Right hindlimb (tissue), 1 donor: ENCODE measurements at places on chromosomes 12 and 14.

GRCh38 chr14:23023022-23023794 is 11.5 kb downstream of the PSMB5 start:
- no peak for DNase-seq

DNA sequence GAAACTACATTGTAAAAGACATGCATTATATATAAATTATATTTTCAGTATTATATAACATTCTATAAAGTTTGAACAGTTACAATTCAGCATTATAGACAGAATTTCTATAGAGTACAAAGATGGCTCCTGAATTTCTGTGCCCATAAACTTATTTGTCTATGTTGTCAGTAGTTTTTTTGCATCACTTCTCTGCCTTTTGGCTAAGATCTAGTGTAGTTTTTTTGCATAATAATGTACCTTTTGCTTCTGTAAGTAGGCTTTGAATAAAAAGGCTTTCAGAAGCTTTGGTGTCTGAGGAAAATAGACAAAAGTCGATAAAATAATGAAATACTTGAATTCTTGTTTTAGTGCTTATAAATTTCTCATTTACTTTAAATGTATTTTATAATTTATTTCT is 11.1 kb downstream of the DNAL1 start:
- no peak for DNase-seq

DNA sequence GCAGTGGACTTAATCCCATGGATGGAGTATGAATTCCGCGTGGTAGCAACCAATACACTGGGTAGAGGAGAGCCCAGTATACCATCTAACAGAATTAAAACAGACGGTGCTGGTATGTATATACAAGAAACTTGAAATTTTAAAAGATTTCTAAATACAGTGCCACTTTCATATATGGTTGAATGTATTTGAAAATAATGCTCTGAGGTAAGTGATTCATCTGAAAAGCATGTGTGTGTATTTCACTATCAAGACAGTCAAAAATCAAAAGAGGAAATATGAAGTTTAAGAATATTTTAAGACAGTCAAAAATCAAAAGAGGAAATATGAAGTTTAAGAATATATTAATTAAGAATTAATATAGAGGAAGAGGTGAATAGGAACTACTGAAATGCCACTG is 195.0 kb upstream of the PDZRN4 start:
- DNase-seq, result no peak

DNA sequence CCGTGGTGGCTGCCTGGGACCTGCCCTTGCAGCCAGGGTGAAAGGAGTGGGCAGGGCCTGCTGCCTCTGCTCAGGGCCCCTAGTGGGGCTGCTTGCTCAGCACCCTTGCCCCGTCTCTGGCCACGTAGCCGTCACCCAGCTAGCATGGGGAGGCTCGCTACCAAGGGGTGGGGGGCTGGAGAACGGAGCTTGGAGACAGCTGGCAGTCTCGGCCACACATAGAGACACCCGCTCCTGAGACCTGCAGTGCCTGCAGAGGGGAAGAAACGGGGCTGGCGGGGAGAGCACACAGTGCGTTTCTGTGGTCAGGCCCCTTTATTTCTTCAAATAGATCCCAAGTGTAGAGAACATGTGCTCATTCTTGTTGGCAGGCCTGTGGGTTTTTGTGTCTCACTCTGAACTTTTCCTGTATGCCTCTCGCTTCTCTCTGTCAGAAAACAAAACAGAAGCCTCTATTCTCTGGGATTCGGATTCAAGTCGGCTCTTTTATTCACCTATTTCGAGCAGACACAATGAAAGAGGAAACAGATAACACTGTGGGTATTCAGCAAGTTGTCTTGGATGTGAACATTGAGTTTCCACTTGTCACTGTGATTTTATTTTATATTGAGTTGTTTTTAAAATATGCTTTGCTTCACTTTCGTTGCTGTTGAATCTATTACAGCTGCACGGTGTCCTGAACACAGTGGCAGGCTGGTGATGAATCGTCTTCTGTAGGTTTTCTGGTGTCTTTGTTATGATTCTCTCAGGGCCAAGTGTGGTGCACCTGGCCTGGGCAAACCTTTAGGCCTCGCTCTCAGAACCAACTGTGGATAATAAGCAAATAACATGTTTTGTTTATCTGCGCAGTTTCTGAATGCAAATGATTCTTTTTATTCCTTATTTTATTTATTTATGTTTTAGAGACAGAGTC is 26.5 kb downstream of the PACS2 start:
- DNase-seq, result peak; percentile 41

DNA sequence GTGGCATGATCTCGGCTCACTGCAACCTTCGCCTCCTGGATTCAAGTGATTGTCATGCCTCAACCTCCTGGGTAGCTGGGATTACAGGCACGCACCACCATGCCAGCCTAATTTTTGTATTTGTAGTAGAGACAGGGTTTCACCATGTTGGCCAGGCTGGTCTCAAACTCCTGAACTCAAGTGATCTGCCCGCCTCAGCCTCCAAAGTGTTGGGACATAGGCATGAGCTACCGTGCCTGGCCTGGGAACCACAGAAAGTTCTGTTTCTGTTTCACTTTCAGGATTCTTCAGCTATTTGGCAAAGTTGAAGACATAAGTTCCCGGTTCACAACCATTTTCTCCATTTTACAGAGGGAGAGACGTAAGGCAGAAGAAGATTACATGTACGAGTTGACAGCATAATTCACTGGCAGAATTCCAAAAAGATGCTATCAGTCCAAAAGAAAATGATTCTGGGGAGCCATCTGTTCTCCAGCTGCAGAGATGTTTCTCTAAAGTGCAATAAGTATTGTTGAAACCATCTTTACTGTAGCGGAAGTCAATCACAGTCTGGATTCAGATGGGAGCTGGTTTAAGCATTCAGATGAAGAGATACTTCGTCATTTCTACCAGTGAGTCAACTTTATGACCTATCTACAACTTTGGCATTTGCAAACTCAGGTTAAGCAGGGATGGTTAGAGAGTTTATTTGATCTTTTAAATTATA is 8.1 kb upstream of the RNF34 start:
- no peak for DNase-seq

DNA sequence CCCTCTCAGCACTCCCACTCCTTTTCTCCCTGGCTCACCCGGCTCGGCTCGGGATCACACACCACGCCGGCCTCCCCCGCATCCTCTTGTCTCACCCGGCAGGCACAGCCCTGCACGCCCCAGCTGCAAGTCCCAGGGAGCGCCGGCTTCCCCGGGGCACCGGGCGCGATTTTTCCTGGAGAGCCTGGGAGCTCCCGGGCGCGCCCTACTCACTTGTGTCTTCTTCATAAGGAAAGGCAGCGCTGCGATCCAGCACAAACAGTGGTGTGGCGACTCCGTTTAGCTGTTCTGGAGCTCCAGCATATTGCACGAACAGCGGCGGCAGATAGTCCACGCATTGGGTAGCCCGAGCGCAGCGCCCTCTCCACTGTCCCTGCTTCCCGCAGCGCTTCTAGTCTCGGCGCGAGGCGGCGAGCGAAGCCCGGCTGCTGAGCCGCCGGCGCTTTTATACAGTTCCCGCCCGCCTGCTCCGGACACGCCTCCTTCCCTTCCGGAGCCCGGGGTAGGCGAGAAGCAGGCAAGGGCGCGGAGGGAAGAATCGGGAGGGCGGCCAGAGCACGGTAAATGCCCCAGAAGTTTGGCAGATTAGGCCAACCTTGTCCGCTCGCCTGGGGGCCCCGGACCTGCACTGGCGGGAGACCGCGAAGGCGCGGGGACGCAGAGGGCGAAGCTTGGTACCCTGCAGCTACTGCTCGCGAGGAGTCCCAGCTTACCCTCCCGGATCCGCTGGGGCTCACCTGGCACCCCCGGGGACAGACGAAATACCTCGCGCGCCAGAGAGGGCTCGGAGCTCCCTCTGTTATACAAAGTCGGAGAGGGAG is at the start of gene KITLG:
TSS of gene KITLG (minus strand) at position 421 of the 821 bp plus-strand sequence. CDS start at position 228, 193 bp downstream.
- DNase-seq, result peak; percentile 88

DNA sequence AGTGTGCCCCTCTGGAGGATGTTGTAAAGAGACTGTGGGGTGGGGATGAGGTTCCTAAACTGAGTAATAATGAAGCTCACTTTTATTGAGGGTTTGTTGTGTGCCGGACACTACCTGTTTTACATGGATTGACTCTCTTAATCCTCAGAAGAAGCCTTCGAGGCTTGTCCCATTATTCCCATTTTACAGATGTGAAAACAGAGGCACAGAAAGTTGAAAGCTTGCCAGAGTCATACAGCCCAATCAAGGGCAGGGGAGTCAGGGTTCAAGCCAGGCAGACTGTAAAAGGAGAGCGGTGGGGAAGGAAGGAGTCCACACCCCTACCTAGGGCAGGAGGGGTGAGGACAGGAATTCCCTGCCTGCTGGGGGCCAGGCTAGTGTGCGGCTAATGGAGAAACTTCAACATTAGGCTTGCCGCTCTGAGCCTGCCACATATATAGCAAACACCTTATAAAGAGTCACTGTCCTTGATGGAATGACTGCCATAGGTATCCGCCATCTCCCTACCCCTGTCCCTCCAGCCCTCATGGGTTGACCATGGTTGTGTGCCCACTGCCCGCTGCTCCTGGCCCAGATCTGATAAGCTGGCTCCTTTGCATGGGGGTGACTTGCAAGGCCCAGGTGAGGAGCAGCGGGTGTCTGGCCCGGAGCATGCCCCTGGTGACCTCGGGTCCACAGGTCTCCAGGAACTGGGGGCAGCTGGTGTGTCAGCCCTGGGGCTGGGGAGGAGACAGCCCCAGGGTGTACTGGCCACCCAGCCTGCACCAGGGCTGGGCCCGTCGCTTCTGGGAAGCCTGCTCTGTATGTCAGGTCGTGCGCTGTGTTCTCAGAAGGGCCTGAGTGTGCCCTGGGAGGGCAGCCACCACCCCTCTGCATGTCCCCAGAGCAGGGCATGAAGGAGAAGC is 12.2 kb downstream of the ORAI1 start:
- DNase-seq, result no peak

GRCh38 chr12:31740628-31741027 is 11.8 kb upstream of the AMN1 start:
- no peak for DNase-seq
